ENCODE measurements at places on chromosomes 7 and 10. TPM values are rescaled to one million over a fixed set of nuclear protein-coding genes. Genes with fewer than 3 reads are reported as not detected.

AGAP6 gene
- 7.4 TPM for total RNA-seq

GRM3 gene
- total RNA-seq = not detected

VGF gene
- 28.3 TPM for total RNA-seq

PTPRE gene
- 5.7 TPM for total RNA-seq

GIMAP8 gene
- total RNA-seq = not detected

TPK1 gene
- 3.6 TPM for total RNA-seq

SPDYE2 gene
- not detected for total RNA-seq

OR2A1 gene
- not detected for total RNA-seq

CPXM2 gene
- total RNA-seq = not detected

TCERG1L gene
- not detected for total RNA-seq

NPFFR1 gene
- total RNA-seq = not detected

OPALIN gene
- total RNA-seq = not detected

CYP2C19 gene
- not detected for total RNA-seq

OIT3 gene
- total RNA-seq = not detected
